ENCODE measurements at places on chromosomes 5 and 9. TPM values are rescaled to one million over a fixed set of nuclear protein-coding genes. Genes with fewer than 3 reads are reported as not detected.

The KLHL3 gene
- 3.1 TPM for total RNA-seq

The GFRA3 gene
- total RNA-seq = 0.30 TPM

The EQTN gene
- total RNA-seq = not detected

The CNTNAP3 gene
- 9.0 TPM for total RNA-seq

The PGM5 gene
- 153 TPM for total RNA-seq

The PPIC gene
- 28.4 TPM for total RNA-seq

The SH3RF2 gene
- total RNA-seq = 0.88 TPM

The FAM151B gene
- 2.6 TPM for total RNA-seq

The HAND1 gene
- total RNA-seq = not detected

The PCDHB5 gene
- total RNA-seq = 13.6 TPM

The SLC36A3 gene
- total RNA-seq = not detected

Measured in uterus (tissue), 4 donors.